Regular cardiac myocyte (primary cell): ENCODE measurements at places on chromosomes 11 and 22. TPM values are rescaled to one million over a fixed set of nuclear protein-coding genes. Genes with fewer than 3 reads are reported as not detected.

The SERGEF gene
- total RNA-seq, result 15.3 and 32.1 TPM in 2 replicates

The APOA4 gene
- not detected in 2 replicates for total RNA-seq

The OR8B3 gene
- total RNA-seq, result not detected in 2 replicates

The FZD4 gene
- total RNA-seq, result 49.6 and 52.0 TPM in 2 replicates

The ACRV1 gene
- not detected in 2 replicates for total RNA-seq

The INPPL1 gene
- total RNA-seq, result 53.8 and 63.6 TPM in 2 replicates

The MUC6 gene
- not detected in 2 replicates for total RNA-seq

The OSBP2 gene
- total RNA-seq, result 1.1 and 1.3 TPM in 2 replicates

The RIMBP3B gene
- under 0.01 TPM in 2 replicates for total RNA-seq

The FADS2 gene
- total RNA-seq, result 57.5 and 125 TPM in 2 replicates

The VEGFB gene
- total RNA-seq, result 14.6 and 17.2 TPM in 2 replicates

The CAVIN3 gene
- 189 and 198 TPM in 2 replicates for total RNA-seq

The MPZL2 gene
- 0.19 and 1.1 TPM in 2 replicates for total RNA-seq

The PLET1 gene
- total RNA-seq, result not detected in 2 replicates

The CHADL gene
- total RNA-seq, result 0.96 and 1.4 TPM in 2 replicates

The MYEOV gene
- 0.85 and 4.8 TPM in 2 replicates for total RNA-seq

The KCNJ1 gene
- under 0.01 TPM in 1 of 2 replicates, not detected in the other for total RNA-seq

The PHF21B gene
- total RNA-seq, result not detected in 2 replicates

The RAG2 gene
- not detected in 2 replicates for total RNA-seq

The PAX6 gene
- total RNA-seq, result not detected in 2 replicates

The EMID1 gene
- 0.28 TPM in 1 of 2 replicates, not detected in the other for total RNA-seq

The ACCSL gene
- total RNA-seq, result not detected in 2 replicates
